ENCODE measurements at places on chromosomes 12 and 14.
A peak's percentile ranks its signal among the peaks of the same experiment; 100 is the strongest.

GRCh38 chr12:50018968-50019367, 6.3 kb downstream of the RACGAP1 start:
- no peak for DNase-seq

DNA sequence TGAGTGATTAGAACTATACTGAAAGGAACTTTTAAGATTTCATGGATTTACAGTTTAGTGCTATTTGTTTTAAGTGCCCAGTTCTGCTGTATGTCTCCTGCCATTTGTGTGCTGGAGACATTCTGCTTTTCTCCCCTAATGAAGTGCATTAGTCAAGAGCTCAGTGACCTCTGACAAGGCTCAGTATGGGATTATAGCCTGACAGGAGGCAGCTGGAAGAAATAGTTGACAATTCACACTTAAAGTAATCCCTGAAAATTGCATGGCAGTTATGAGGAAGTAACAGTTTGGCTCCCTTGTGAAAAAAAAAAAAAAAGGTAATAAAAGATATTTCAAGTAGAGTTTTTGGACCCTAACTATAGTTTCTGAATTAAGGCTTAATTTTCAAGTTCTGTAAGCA, 70.3 kb downstream of the ALX1 start:
- no peak for DNase-seq

- no peak for DNase-seq
These were observed 238.5 kb downstream of the CACNA1C start for GRCh38 chr12:2291182-2291832.

DNA sequence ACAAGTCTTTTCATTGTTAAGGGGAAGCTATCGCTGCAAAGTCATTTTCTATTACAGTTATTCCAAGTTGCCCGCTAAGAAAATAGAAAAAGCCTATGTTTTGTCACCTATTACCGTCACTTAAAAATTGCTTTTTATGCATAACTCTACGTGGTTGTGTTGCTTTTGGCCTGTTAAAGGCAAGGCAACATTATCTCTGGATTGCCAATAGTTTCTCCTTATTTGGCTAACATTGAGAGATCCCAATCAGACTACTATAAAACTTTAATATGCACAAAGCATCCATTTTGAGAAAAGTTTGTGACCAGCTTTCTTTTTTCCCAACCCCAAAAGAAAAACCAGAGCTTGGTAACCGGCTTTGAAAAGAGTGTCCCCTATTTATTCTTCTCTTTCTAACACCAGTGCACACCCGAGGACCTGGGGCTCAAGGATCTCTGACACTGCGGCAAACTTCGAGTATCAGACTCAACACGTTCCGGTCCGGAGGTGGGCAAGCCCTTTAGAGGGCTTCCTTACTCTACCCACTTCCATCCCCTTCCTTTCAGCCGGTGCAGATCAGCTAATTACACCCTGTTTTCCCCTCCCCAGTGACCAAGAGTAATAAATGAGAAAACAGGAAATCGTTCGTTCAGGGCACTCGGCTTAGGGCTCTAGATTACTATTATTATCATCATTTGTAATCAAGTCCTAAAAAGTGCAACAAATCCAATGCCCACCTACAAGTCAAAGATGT, 1.2 kb downstream of the PPP1R12A start:
- peak; percentile 20 for DNase-seq

DNA sequence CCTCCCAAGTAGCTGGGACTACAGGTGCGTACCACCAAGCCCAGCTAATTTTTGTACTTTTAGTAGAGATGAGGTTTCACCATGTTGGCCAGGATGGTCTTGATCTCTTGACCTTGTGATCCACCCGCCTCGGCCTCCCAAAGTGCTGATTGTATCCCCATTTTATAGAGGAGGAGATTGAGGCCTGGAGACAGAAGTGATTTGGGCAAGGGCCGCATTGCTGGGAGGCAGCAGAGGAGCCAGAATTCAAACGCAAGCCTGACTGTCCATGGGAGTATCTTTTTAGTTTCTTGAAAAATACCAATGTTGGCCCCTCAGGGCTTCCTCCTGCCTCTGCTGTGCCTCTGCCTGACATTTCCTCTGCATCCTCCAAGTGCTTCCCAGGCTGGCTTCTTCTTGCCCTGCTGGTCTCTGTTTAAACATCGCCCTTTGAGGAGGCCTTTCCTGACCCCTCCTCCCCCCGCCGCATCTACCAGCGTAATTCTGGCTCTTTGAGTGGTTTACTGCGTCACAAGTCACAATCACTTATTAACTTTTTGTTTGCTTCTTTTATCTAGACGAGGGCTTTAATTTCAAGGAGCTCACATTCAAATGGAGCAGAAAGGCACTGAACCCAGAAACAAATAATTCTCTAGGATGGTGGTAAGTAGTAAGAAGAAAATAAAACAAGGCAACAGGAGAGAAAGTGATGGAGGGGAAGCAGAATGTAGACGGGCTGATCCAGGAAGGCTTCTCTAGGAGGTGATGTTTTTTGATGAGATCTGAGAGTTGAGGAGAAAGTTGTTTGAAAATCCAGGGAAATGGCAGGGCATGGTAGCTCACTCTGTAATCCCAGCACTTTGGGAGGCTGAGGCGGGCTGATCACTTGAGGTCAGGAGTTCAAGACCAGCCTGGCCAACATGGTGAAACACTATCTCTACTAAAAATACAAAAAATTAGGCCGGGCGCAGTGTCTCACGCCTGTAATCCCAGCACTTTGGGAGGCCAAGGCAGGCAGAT, 91.0 kb upstream of the MED13L start:
- DNase-seq: peak; percentile 55

GRCh38 chr14:51242545-51243490, 2.8 kb downstream of the TMX1 start:
- no peak for DNase-seq

Data from foreskin melanocyte (primary cell).